ENCODE measurements at places on chromosomes 12 and 14.
A peak's percentile ranks its signal among the peaks of the same experiment; 100 is the strongest.

DNA sequence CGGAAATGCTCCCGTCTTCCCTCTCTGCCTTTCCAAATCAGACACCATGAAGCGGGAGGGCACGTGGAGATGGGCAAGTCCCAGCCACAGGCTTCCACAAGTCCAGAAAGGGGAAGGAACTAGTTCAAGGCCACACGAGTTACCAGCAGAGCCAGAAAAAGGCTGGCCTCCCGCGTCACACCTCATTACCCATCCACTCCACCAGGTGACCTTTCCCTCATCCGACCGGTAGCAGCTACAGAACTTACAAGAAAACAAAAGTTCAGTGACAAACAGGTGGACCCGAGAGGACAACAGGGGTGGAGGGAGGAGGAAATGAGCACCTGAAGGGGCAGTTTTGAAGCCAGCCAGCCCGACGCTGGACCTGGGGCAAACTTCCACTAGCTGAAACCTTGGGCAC, 46.9 kb downstream of the CHGA start:
- no peaks in the 10 kb centered on the region for H3K27me3 ChIP-seq
- no peak overlapping the region for H3K27ac ChIP-seq
- peaks cover 11% of the 10 kb centered on the region for H3K36me3 ChIP-seq
- peaks cover 5% of the 10 kb centered on the region for H3K4me1 ChIP-seq

DNA sequence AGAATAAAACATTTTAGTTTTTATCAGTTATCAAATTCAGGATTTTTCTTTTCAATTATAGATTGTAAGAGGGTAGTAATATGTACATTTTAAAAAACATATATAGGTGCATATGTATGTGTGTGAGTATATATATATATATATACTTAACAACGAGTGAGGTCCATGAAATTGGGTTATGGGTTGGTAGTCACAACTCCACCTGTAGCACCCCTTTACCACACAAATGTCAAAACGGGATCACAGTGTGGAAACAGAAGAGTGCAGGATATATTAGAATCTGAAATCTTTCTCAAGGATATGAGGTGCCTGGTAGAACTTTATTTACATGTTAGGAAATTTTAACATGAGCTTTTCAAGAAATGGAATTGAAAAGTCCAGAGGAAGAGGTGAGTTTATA, 31.3 kb downstream of the MIA2 start:
- no peaks in the 10 kb centered on the region for H3K36me3 ChIP-seq
- DNase-seq: no peak
- no peak overlapping the region for H3K27ac ChIP-seq
- H3K4me3 ChIP-seq: peak overlapping the region; percentile 48

DNA sequence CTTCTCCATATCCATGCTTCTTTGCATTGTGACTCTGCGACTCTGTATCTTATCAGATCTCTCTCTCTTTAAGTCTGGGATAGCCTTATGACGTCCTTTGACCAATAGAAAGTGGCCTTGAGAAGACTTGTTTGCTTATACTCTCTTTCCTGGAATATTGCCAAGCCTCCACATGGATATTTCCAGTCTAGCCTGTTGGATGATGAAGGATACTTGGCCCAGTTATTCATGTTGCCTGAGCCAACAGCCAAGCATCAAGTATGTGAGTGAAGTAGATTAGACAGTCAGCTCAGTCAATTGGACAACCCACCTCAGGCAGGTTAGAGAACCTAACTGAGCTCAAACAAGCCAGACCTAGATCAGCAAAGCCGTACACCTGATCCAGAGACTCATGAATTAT, 864.2 kb upstream of the MGAT4C start:
- peaks cover 4% of the 10 kb centered on the region for H3K36me3 ChIP-seq
- no peak overlapping the region for H3K4me3 ChIP-seq
- H3K27ac ChIP-seq: no peak overlapping the region
- H3K4me1 ChIP-seq: no peaks in the 10 kb centered on the region

GRCh38 chr14:60220084-60220483, 28.9 kb upstream of the PPM1A start:
- H3K4me3 ChIP-seq: no peak overlapping the region
- no peak for DNase-seq
- no peaks in the 10 kb centered on the region for H3K36me3 ChIP-seq
- no peaks in the 10 kb centered on the region for H3K27me3 ChIP-seq

GRCh38 chr12:130588696-130589539, 127.2 kb downstream of the RIMBP2 start:
- H3K27me3 ChIP-seq: no peaks in the 10 kb centered on the region
- no peaks in the 10 kb centered on the region for H3K4me1 ChIP-seq
- no peaks in the 10 kb centered on the region for H3K36me3 ChIP-seq
- H3K27ac ChIP-seq: no peak overlapping the region
- no peak overlapping the region for H3K4me3 ChIP-seq

DNA sequence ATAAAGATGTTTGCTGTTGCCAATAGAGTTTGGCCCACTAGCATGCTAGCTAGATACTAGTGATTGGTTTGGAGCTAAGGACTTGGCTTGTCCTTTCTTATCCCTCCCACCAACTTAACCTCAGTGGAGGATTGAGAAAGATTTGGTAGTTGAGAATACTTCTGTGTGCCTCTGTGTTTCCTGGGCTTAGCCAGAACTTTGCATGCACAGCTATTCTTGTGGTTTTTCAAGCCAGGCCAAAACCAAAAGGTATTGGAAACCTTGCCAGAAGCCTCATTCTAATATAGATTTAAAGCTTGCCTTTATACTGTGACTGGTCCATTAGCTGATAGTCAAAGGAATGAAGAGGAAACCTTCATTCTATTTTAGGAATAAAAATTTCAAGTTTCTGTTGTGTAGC, 188.5 kb downstream of the CCDC91 start:
- no peak overlapping the region for H3K27ac ChIP-seq
- H3K27me3 ChIP-seq: no peaks in the 10 kb centered on the region
- peaks cover 13% of the 10 kb centered on the region for H3K36me3 ChIP-seq
- no peaks in the 10 kb centered on the region for H3K4me1 ChIP-seq
- no peak for DNase-seq

GRCh38 chr14:71966528-71966927, 34.3 kb downstream of the RGS6 start:
- H3K4me3 ChIP-seq: no peak overlapping the region
- DNase-seq: no peak
- no peaks in the 10 kb centered on the region for H3K27me3 ChIP-seq

DNA sequence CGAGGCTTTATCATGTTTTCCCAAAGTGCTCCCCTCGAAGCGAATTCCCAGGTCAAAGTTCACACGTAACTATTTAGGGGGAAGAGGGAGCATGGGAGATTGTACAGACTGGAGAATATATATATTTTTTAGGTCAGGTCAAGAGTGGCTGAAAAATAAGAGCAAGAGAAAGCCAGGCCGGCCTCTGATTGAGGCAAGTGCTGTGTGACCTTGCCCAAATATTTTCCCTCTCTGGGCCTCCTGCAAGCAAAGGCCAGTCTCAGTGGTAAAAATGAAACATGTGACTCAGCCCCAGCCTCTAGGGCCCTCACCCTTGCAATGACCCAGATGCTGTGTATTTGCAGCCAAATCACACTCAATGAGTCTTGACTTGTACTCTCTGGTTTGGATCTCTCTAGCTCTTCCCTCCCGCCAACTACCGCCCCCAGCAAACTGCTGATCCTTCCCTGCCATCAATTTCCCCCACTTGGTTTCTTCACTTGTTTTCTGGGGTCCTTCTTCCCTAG, 34.1 kb downstream of the SMUG1 start:
- no peaks in the 10 kb centered on the region for H3K36me3 ChIP-seq
- H3K4me1 ChIP-seq: peaks cover 3% of the 10 kb centered on the region
- no peak overlapping the region for H3K4me3 ChIP-seq
- H3K27me3 ChIP-seq: peaks cover 3% of the 10 kb centered on the region

- no peak for DNase-seq
- no peak overlapping the region for H3K4me3 ChIP-seq
- H3K27ac ChIP-seq: no peak overlapping the region
- H3K36me3 ChIP-seq: no peaks in the 10 kb centered on the region
- H3K4me1 ChIP-seq: no peaks in the 10 kb centered on the region
These were observed 18.9 kb upstream of the PPFIBP1 start for GRCh38 chr12:27505109-27505508.

DNA sequence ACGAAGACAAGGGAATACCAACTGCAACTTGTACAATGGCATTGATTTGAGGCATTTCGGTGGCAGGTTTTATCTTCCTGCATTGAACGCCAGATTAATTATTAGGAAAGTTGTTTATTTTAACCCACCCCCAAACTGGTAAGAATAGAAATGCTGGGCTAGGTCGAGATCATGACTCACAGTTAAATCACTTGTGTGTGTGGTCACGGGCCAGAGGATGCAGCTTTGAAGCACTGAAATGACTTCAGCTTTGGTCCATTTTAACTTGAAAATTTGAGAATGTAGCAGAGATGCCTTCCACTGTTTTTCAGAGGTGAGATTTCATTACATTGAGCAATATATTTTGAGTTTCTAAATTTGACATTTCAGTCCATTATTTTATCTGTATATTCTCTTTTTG, 23.6 kb upstream of the KCNH3 start:
- no peaks in the 10 kb centered on the region for H3K4me1 ChIP-seq
- peaks cover 8% of the 10 kb centered on the region for H3K36me3 ChIP-seq
- H3K4me3 ChIP-seq: no peak overlapping the region

GRCh38 chr12:113735131-113735530, 231.0 kb downstream of the RBM19 start:
- peak; percentile 42 for DNase-seq
- no peaks in the 10 kb centered on the region for H3K27me3 ChIP-seq
- no peaks in the 10 kb centered on the region for H3K4me1 ChIP-seq
- no peaks in the 10 kb centered on the region for H3K36me3 ChIP-seq

GRCh38 chr12:89414851-89415250, 62.5 kb upstream of the DUSP6 start:
- H3K27me3 ChIP-seq: no peaks in the 10 kb centered on the region
- H3K4me1 ChIP-seq: no peaks in the 10 kb centered on the region
- H3K27ac ChIP-seq: no peak overlapping the region
- no peak overlapping the region for H3K4me3 ChIP-seq
- H3K36me3 ChIP-seq: no peaks in the 10 kb centered on the region

GRCh38 chr12:108712165-108712924, 19.0 kb downstream of the CORO1C start:
- no peak overlapping the region for H3K27ac ChIP-seq
- H3K36me3 ChIP-seq: peaks cover 6% of the 10 kb centered on the region
- no peak overlapping the region for H3K4me3 ChIP-seq
- H3K27me3 ChIP-seq: no peaks in the 10 kb centered on the region
- DNase-seq: peak; percentile 51

GRCh38 chr12:26555139-26555538, 277.9 kb downstream of the ITPR2 start:
- no peak overlapping the region for H3K4me3 ChIP-seq
- no peak for DNase-seq
- no peaks in the 10 kb centered on the region for H3K27me3 ChIP-seq
- no peaks in the 10 kb centered on the region for H3K36me3 ChIP-seq

DNA sequence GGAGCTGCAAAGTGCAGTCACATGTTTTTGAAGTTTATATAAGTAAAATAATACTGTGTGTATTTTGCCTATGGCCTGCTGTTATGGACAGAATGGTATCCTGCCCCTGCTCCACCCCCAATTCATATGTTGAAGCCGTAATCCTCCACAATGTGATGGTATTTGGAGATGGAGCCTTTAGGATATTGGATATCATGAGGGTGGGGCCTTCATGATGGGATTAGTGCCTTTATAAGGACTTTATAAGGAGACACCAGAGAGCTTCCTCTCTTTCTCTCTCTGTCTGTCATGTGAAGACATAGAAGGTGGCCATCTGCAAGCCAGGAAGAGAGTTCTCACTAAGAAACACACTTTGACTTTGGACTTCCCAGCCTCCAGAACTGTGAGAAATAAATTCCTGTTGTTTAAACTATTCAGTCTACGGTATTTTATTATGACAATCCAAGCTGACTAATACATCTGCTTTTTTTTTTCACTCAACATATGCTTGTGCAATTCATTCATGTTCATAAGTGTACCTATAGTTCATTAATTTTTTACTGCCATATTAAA, 3.1 kb upstream of the CHPT1 start:
- H3K27me3 ChIP-seq: peaks cover 8% of the 10 kb centered on the region
- H3K4me3 ChIP-seq: no peak overlapping the region
- no peak for DNase-seq
- H3K4me1 ChIP-seq: peaks cover 3% of the 10 kb centered on the region

DNA sequence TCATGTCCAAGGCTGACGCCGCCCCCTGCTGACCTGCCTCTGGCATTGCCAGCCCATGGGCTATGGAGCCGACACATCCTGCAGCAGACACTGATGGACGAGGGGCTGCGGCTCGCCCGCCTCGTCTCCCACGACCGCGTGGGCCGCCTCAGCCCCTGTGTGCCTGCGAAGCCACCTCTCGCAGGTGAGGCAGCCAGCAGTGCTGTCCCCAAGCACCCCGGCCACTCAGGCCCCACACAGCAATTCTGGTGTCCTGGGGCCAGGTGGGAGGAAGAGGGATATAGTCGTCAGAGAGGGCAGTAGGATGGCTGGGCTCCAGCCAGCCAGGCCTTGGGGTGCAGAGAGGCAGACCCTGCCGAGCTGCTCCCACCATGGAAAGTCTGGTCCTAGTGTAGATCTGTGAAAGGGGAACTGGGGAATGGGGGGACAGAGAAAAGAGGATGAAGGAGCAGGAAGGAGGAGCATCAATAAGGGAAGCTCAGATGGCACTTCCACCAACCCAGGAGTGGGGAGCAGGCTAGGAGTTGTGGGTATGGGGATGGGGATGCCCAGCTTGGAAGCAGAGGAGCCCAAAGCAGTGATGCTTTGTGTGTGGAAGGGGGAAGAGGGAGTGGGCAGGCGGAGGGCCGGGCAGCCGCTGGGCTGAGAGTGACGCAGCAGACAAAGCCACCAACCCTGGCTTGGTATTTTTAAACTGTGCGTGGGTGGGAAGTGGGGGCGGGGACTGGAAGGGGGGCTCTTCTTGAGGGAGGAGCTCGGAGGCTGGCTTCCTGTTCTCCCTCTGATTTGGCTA, 4.7 kb downstream of the NAB2 start:
- DNase-seq: peak; percentile 85
- peaks cover 15% of the 10 kb centered on the region for H3K36me3 ChIP-seq
- peak overlapping the region; percentile 35 for H3K4me3 ChIP-seq
- peak overlapping the region; percentile 26 for H3K27ac ChIP-seq
- H3K4me1 ChIP-seq: no peaks in the 10 kb centered on the region

GRCh38 chr14:56342494-56342942, 224.3 kb downstream of the PELI2 start:
- H3K27me3 ChIP-seq: no peaks in the 10 kb centered on the region
- no peaks in the 10 kb centered on the region for H3K4me1 ChIP-seq
- DNase-seq: no peak

DNA sequence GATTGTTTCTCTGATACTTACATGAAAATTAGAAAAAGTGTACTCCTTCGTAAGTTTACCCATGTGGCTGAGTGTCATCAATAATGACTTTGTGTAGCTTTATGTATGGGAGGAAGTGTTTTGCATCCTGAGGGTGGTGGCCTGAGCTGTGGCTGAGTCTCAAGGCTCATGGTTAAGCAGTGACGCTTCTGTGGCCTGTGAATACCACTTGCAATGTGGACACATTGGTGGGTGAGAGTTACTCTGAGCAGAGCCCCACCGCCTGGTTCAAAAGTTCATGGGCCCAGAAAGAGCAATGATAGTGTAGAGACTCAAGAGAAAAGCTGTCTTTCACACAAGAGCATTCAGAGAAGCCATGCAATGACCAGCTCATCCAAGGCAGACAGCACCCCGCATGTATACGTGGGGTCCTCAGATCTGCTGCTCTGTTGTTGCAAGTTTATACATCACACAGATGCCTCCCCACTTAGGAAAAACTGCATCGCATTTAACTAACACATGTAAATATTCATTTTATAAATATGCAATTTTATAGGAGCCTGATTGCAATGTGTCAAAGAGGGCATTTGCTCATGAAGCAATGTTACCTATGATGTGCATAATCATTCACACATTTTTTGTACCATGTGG, 55.1 kb upstream of the FRMD6 start:
- no peaks in the 10 kb centered on the region for H3K27me3 ChIP-seq
- no peak overlapping the region for H3K27ac ChIP-seq
- H3K36me3 ChIP-seq: no peaks in the 10 kb centered on the region
- H3K4me3 ChIP-seq: no peak overlapping the region
- no peaks in the 10 kb centered on the region for H3K4me1 ChIP-seq
- no peak for DNase-seq
